Kidney capillary endothelial cell (primary cell): ENCODE measurements at places on chromosomes 7 and 10.

DNA sequence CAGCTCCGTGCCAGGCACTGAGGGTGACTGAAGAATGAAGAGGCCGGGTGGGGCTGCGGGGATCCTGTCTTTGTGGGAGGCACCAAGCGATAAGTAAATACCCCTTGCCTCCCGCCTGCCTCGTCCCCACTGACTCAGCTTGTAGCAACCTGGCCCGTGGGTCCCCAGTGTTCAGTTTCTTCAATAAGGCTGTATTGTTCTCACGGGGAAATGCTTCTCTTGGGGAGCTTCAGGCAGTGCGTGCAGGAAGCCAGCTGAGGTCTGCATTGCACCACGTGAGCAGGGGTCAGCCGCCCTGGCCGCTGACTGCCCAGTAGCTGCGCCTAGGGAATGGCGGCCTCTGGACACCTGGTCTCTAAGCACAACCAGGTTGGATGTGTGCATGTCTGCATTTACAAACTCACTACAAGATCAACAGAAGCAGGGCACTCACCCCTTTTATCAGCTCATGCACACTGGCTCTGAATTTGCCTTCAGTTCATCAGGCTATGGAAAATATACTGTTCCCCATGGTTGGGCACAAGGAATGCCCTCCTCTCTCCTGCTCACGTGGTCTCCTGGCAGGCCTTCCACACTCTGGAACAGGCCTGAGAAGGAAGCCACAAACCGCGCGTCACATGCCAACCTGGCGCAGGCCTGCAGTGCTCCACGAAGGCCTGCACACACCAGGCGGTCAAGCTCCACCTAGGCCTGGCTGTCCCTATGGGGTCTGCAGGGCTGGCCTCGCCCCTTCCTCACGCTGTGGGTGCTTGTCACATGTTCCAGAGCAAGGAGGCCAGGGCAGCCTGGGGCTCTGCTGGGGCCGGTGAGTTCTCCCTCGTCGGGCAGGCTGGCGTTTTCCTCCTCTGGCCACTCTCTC, 135.7 kb upstream of the RNF32 start:
- DNase-seq = no peak

DNA sequence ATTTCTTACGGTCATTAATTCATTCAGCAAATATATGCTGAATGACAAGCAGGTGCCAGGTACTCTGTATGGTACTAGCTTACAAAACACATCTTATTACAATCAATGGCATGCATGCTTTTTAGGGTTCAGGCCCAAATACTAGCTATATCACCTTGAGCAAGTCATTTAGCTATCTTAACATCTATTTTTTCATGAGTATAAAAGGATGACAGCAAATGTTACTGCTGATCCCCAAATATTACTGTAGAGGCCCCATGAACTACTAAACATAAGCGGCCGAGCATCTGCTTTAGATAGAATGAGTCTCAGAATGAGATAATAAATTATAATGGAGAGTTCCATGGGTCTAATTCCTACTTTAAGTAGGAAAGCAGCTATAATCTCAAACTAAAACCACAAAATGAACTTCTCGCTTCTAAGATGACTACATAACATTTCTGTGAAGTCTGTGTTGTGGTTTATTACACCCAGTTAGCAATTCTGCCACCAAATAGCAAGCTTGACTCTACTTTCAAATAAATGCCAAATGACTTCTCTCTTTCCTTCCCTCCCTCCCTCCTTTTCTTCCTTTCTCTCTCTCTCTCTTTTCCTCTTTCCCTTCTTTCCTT, 113.7 kb upstream of the LRRN3 start:
- DNase-seq = no peak

- no peak for DNase-seq
Observed at GRCh38 chr10:29656451-29656992, 21.8 kb upstream of the SVIL start.

DNA sequence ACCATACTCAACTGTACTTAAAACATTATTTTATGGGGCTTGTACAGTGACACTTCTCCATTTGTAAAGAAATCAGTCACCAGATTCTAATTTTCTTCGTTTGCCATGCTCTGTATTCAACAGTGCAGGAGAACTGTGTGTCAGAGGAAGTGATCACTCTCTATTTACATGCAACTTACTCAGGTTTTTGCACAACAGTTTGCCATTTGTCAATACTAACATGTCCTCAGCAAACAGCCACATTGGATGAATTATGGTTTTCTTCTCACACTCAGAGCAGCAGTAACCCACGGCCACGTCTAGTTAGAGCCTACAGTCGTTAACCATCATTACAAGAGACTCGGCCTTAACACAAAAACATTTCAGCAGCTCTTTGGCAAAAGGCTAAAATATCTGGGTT, 69.2 kb upstream of the SP4 start:
- no peak for DNase-seq

GRCh38 chr7:80095545-80095944, 39.1 kb upstream of the GNAI1 start:
- no peak for DNase-seq

DNA sequence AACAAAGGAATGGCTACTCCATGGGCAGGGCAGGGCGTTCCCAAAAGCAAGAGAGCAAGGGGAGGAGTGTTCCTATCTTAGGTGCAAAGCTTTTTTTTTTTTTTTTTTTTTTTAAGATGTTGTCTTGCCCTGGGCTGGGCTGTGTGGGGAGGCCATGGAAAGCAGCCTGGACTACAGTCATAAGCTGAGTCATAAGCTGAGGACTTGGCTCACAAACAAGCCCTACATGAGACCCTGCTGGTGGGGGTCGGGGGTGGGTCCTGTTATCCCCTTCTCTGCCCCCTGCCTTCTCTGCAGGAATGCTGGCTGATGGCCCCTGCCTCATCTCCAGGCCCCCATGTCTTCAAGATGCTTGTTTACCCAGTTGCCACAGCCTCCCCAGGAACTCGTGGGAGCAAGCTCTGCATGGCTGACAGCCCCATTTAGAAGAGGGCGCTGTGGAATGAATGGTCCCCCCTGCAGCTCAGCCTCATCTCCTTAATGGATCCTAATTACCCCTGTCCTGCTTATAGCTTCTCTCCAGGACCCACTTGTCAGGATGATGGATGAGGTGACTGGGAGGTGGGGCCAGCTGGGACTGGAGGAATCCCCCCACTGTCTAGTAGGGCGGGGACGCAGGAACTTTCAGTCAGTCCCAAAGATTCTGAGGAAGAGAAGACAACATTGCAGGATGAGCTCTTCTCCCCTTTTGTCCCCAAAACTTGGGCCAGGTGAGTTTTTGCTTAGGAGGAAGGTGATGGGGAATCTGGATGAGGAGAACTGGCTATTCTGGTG, 340.8 kb upstream of the PODXL start:
- peak; percentile 38 for DNase-seq

DNA sequence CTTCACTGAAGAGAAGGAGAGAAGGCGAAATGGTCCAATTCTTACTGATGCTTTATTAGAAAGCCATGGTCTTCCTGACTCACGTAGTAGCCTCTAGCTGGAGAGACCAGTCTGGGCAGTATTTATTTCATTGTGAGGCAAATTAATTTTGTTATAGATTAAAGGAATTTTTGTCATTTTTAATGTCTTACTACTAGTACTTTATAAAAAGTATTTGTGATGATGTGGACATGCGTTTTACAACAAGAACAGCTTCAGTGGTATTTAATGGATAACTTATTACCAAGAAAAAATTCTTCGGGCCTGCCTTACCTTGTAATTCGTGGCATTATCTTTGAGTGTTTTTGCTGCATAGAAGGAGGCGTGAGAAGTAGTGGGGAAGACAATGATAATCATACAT, 339.4 kb upstream of the SHH start:
- DNase-seq = no peak

DNA sequence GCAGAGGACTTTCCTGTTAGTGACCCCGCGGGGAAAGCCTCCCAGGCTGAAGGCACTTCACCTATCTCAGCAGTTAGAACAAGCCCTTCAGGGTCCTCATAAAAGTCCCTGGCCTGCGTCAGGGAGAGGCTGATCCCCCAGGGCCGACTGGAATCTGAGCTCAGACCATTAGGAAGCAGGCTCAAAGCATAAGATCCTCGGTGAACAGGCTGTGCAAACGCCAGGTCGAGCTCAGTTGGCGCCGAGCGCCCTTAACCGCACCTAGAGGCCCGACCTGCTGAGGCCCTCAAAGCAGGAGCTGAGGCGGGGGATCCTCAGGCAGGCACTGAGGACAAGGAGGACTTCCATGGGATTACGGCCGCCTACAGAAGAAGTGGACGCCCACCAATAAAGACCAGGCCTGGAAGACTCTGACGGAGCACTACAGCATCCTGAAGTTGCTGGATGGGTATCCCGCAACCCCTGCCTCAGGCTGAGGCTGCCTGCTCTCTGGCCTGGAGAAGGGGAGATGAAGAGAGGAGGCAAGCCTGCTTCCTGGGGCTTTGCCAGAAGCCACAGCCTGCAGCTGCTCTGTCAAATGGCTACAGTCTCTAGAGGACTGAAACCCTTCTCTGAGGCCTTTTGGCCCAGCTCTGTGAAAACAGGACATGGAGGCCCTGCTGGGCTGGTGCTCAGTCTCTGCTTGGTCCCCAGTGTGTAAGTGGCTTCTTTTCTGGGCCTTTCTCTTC, 29.9 kb downstream of the LIPJ start:
- DNase-seq = no peak

DNA sequence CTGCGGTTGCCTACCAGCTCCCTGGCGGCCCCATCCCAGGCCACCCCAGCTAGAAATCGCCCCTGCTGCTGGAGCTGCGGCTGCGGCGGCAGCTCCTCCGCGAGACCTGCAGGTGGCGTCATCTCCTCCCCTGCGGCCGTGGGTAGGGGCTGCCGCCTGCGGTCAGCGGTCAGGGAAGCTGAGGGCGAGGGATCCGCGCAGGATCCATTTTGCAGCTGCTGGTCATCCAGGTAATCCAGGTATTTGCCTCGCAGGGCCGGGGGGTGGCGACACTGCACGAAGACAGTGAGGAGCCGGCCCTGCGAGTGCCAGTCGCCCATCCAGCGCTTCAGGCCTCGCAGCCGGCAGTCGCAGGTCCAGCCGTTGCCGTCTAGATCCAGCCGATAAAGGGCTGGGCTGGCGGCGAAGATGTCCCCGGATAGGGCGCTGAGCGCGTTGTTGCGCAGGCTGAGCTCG, 1.5 kb downstream of the TRIL start:
- DNase-seq = peak; percentile 52

- DNase-seq = peak; percentile 10
Observed at GRCh38 chr7:15891151-15891881, 204.8 kb upstream of the MEOX2 start.

- DNase-seq = no peak
Observed at GRCh38 chr10:35165136-35165535, 38.5 kb downstream of the CREM start.

DNA sequence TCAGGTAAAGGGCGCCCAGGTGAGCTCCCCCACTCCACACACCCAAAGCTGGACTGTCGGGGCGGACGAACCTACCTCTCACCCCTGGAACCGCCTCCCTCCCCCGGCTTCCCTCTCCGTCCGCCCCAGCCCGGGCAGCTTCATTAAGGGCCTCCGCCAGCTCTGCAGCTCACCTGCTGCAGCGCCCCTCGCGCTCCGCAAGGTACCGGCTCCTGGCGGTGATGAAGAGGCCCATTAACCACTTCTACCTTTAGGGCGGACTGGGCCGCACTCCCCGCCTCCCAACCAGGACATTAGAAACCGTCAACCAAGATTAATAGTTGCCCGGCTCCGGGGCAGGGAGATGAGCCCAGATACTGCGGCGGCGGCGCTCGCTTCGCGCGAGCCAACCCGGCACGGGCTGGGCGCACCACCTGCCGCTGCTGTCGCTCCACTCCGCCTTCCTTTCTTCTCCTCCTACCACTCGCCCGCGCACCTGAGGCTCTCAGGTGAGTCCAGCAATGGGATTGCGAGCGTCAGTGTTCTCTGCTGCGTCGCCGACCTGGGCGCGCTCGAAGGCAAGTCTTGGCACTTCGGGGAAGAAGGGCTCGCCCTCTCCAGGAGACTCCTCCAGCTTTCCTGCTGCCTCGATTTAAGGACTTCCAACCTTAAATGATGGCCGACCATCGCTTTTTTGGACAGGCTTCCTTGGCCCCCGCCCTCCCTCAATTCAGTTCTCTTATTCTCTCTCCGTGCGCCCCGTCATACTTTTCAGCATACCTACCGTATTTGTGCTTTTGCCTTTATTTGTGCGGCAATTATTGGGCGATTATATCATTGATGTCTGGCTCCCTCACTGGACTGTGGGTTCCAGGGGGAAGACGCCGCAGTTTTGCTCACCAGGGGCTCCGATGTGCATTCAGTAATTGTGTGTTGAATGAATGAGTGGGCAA, 13.6 kb upstream of the KAZALD1 start:
- DNase-seq = no peak

- no peak for DNase-seq
Observed at GRCh38 chr10:11678074-11678793, 63.9 kb upstream of the ECHDC3 start.

- no peak for DNase-seq
Observed at GRCh38 chr7:99083733-99084132, 60.2 kb downstream of the SMURF1 start.
